M059J (cell line): ENCODE measurements at places on chromosomes 5 and 9.

DNA sequence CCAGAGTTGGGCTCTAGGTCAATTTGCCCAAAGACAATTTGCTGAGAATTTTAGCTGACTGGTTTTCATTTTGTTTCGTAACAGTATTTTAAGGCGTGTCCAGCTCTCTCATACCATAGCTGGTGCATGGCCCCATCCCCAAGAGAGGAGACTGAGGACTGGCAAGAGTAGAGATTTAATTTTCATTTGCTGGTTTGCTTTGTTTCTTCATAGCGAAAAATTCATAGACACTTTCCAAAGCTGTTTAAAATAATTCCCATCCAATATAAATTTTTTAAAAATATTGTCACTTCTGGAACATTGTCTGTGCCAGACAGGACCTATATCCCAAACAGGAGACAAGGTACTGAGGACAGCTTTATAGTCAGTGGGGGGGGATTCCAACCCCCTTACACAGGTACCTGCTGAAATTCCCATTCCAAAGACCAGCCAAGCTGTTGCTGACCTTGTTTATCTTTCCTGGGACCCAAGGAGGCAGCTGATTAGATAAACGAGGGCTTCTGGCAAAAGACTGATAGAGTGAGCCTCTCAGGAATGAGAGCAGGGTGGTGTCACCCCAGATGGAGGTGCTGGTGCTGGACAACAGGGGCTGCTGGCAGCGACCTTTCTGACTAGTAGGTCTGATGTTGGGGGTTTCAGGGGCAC is 6.8 kb upstream of the ANGPTL2 start:
- no peak for DNase-seq

GRCh38 chr9:106590759-106591505 is 272.0 kb upstream of the ZNF462 start:
- DNase-seq = no peak

- peak; percentile 97 for DNase-seq
Measured at GRCh38 chr5:14580398-14581034, 1.1 kb upstream of the OTULINL start.

DNA sequence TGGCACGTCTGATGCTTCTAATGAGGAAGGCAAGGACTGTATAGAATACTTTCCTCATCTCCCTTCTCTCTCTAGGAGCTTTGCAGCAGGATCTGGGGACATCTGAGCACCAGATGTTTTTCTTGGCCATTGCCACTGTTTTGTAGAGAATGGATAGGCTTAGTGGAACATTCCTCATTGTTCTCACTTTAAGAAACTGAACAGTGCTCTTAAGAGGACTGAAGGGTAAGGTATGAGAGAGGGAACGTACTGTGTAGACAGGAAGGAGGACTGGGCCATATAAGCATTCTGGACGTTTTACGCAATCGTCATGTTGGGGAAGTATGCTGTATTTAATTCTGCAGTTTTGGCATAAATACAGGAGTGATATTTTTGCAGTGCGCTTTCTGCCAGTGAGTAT is 70.6 kb downstream of the SMARCA2 start:
- DNase-seq = no peak

DNA sequence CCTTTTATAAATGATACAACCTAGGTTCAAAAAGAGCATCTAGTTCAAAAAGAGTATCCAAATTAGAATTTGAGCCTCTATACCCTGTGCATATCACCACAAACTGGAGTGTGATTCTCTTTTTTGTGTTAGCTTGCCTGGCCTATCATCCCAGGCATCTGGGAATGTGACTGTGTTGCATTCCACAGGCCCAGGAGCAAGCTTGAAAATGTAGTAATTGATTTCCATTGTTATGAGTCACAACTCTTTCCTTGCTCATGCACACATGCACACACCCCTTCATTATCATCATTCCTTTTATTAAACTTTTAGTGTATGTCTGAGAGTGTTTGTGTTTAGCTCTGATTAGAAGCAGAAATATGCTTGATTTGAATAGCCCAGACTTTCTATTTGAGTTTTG is 75.2 kb downstream of the FCHO2 start:
- peak; percentile 88 for DNase-seq

DNA sequence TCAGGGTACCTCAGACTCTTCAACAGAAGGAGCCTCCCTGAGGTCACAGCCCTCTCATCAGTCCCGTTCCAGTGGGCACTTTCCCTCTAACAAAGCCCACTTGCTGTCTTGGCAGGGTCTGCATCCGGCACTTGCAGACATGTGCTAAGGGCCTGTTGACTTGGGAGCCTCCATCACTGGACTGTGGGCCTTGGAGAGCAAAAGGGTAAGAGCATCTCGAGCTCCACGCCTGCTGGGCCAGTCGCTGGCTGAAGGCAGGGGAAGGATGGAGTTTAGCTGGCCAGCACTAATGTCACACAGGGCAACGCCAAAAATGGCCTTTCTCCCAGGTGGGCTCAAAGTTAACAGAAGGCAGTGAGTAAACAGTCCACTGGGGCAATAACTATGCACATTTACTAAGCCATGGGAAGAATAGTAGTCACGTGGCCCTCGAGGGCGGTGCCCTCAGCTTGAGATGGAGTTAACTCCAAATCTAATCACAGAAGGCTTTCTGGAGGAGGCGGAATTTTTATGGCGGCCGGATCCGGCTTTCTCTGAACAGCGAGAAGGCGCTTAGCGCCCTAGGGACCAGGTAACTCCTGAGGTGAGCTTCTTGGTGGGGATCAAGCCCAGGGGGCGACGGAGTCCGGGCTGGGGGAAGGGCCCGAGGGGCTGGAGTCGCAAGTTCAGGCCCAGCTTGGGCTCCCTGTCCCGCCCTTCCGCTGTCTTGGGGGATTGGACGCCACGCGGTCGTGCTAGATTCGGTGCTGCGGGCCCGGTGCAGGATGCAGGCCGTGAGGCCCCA is 2.0 kb upstream of the NSD1 start:
- peak; percentile 23 for DNase-seq

- DNase-seq = no peak
Measured at GRCh38 chr9:137899551-137900360, 22.2 kb downstream of the CACNA1B start.

- DNase-seq = no peak
Measured at GRCh38 chr5:179215576-179215975, 129.7 kb downstream of the ADAMTS2 start.

DNA sequence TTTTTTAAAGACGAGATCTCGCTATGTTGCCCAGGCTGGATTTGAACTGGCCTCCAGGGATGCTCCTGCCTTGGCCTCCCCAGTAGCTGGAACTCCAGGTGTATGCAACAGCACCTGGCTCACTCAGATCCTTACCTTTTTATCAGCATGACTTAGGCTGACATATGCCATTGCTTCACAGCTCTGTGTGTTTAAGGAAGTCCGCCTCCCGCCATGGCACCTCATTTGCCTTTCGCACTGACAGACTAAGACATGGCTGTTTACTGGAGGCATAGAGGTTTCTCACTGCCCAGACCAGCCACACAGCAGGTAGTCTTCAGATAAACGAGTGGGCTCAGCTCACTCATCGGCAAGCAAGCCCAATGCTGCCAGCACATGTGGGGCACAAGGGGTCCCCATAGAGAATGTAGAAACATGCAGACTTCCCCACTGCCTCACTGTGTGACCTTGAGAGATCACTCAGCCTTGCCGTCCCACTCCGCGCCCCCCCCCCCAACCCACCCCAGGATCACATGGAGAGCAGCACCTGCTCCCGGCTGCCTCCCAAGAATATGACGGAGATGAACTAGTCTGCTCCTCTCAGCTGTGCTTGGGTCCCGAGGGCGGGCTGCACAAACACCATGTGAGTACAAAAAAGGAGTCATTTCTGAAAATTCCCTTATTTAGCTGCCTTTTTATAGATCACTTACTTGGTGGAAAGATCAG is 62.8 kb downstream of the DCP2 start:
- DNase-seq = no peak

DNA sequence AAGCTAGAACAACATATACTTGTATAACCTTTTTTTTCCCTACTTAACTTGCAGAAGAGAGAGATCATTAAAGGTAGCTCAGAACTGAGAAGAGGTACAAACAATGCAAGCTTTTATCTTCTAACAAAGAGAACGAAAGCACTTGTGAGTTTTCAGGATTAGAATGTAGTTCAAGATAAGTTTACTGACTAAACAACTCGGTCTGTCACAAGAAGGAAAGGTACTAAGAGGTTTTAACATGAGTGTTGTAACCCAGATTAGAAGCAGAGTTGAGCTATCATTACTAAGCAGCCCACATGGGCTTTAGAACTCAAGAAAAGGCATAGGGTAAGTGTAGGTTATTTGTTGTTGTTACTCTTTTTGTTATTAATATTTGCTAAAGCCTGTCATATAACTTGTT is 25.2 kb downstream of the GIN1 start:
- DNase-seq = no peak

DNA sequence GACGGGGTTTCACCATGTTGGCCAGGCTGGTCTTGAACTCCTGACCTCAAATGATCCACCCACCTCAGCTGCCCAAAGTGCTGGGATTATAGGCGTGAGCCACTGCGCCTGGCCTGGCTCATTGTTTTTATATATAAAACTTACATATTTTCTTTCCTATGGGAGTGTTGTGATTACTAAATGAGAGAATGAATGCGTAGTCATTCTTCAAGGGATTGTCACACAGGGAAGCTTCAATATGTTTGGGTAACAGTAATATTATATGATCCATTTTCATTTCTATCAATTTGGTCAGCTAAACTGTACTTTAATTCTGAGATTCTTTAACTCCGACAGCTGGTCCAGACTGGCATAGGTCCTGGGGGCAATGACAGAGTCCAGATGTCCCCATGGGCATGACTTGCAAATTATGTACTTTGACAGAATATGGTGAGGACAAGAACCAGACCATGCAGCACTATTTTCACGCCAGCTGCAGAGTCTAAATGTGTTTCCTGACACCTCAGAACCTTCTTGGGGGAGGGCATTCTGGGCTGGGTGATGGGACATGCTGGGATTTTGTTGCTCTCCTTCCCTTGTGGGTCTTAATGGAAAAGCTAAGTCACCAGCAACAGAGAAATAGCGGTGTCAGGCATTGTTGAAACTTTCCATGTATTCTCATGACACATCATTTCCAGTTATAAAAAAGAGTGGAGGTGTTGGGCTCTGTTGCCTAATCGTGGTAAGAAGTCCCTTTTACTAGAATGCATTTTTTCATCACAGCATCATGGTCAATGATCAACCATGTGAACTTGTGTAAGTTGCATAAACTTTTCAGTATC is 40.9 kb upstream of the TNC start:
- DNase-seq = peak; percentile 80

DNA sequence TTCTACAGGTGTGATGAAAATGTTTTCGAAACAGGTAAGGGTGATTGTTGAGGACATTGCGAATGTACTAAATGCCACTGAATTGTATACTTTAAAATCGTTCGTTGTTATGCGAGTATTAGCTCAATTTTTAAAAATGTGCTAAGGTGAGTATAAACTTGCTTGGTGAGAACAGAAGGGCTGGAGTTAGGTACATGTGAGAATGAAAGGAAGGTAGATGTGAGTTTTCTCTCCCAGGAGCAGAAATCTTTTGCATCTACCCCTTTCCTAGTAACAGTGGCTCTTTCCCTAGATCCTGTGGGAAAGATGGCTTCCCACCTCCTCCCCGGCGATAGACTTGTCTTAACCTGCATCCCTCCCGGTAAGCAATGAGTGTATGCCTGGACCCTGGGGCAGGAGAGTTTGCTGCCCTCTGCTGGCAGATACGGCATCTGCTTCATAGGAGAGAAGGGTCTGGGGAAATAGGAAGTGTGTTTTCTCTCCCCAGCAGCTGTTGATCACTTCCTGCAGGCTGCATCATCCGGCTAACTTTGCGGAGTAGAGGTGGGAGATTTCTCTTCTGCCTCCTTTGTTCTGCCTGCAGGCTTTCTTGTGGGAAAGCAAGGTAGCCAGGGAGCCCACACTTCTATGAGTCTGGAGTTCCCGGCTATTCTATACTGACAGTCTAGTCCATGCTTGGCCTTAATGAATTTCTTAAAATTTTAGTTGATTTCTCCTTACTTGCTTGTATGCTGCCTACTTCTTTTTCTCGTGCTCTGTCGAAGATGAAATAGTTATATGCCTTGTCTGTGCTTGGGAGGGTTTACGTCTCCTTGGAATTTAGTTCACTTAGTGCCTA is 373.3 kb upstream of the SEMA6A start:
- DNase-seq = peak; percentile 15

GRCh38 chr5:118776755-118777154 is 211.6 kb downstream of the DTWD2 start:
- DNase-seq = no peak

DNA sequence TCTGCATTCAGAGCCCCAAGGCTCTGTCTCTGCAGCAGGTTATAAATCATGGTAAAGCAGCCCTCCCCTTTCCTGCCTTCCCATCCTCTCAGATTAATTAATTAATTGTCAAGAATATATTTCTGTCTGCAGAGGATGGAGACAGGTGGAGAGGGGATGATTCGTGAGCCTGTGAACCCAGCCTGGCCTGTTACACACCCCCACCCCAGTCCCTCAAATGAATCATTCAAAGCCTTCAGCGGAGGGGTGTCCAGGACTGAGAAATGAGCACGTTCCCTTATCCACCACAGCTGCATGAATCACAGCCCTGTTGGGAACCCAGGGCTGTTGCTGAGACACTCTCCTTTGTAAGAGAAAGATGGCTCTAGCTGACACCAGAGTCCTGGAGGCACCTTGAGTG is 56.0 kb downstream of the NIPAL4 start:
- peak; percentile 97 for DNase-seq

- DNase-seq = peak; percentile 68
Measured at GRCh38 chr9:115494393-115494792, 376.4 kb upstream of the TNC start.

DNA sequence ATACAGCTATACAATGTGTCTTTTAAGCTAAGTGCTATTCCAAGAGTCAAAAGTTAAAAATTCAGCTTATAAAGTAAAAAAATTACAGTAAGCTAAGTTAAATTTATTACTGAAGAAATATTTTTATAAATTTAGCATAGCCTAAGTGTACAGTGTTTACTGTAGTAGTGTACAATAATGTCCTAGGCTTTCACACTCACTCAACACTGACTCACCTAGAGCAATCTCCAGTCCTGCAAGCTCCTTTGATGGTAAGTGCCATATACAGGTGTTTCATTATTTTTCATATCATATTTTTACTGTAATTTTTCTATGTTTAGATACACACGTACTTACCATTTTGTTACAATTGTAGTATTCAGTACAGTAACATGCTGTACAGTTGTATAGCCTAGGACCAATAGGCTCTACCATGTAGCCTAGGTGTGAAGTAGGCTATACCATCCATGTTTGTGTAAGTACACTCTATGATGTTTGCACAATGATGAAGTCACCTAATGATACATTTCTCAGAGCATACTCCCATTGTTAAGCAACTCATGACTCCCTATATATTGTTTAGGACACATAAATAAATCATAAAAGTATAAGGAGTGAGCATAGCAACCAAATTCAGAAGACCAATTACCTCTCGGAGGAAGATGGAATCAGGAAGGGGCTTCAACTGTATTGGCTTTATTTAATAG is 165.1 kb upstream of the SLC30A5 start:
- DNase-seq = no peak

- peak; percentile 89 for DNase-seq
Measured at GRCh38 chr5:93163010-93163663, 417.9 kb downstream of the NR2F1-AS1 start.

DNA sequence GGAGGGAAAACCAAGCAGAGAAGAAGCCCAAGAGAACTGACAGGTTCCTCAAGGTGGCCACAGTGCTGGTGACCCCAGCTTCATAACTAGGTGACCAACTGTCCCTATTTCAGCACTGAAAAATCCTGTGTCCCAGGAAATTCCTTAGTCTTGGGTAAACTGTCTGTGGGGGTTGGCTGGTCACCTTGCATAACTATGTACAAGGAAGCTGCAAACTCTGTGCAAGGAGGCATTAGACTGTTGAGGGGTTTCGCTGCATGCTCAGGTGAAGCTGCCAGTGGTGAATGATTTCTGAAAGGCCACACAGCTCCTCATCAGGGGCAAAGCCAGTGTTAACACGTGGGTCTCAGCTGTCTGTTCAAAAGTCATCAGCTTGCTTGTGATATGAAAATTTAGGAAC is 36.9 kb downstream of the PCSK5 start:
- no peak for DNase-seq
